ENCODE measurements at places on chromosomes 4 and X.

- no peak for DNase-seq
Measured at GRCh38 chrX:13216139-13216538, 103.7 kb downstream of the ATXN3L start.

DNA sequence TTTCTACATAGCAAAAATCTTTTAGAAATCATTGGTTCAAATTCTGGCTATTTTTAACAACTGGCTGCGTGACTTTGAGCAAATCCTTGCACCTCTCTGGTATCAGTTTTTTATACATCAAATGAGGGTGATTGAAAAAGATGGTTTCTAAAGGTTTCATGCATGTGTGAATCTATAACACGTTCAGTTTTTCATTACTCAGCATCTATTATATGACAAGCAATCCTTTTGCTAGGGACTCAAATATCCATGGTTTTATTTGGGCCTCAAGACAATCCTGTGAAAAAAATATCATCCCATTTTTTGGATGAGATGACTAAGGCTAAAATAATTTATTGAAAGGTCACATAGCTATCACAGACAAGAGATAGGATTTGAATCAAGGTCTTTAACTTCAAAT is 884 bp downstream of the HEPH start:
- DNase-seq = no peak

DNA sequence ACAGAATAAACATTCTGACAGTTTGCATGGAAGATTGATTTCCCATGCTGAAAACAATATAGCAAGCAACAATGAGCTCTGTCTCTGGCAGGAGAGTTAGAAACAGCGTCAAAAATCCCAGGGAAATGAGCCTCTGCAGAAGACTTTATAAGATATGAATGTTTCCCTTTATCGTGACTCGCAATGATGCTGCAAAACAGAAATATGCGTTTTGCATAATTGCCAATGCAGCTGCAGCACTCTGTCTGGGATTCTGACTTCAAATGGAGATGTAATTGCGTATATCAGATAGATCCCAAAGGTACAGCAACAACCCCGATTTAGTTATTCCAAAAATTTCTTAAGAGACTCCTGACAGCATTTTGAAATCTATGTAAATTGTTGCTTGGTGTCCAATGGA is 702.4 kb upstream of the EPHA5 start:
- no peak for DNase-seq

GRCh38 chr4:31530555-31530954 is 810.4 kb downstream of the PCDH7 start:
- no peak for DNase-seq

DNA sequence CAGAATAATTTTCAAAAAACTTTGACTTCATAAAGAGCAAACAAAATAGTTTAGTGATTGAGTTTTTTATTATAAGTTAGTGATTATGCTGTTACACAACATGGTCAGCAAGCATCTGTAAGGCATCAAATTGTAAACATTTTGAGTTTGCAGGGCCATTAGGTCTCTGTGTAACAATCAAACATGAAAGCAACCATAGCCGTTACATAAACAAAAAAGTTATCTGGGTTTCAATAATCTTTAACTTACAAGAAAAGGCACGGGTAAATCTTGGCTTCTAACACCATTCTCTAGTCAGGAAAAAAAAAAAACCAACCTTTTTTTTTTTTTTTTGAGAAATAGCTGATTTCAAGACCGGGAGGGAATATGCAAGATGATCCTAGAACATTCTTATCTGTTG is 1941.1 kb downstream of the PCDH7 start:
- no peak for DNase-seq

DNA sequence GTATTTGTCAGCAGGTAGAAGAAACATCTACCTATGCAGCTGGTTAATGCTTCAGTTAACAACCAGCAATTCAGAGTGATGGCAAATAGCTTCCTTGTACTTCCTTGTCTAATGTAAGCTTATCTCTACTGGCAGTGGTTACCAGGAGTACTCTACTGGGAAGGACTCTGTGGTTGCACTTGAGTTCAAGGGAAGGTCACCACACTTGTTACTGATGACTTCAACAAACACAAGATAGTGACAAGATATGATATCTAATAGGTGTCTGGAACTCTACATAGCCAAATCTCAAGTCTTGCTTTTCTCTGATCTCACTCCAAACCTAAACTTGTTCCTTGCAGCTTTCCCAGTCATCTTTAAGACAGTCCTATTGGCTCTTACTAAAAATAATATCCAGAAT is 1644.9 kb upstream of the TENM3 start:
- no peak for DNase-seq

DNA sequence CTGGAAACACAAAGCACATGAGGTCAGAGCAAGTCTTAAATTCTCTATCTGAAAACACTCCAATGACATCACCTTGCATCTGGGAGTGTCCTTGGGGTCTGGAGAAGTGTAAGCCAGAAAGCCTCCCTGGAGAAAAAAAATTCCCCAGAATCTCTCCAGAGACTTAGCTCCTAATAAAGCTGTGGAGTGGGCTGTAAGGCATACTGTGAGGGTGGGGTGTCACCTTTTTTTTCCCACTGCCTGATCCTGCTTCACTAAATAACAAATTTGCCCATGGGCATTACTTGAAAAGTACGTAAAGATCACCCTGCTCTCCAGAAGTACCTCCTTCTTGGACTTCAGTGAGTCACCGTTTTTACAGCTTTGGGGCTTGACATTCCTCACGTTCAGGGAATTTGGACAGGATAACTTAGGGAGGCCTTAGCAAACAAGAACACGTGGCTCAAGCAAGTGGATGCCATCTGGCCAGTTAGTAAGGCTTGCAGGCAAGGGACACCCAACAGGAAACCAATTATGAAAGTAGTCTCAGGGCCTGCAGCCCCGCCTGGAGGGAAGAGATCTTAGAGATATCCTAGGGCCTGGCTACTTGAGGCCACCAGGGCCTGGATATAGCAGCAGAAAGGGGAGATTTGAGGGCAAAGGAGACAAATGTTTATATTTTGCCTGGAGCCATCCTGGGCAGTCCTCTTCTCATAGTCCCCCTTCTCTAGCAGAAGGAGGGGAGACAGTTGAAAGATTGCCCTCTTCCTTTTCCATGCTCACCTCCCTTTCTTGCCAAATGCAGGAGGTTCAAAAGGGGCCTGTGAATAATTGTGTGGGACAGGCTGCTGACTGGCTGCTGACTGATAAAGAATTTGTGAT is 60.1 kb upstream of the PLAC1 start:
- no peak for DNase-seq

- no peak for DNase-seq
Measured at GRCh38 chrX:149979126-149979644, 40.9 kb upstream of the EOLA2 start.

GRCh38 chr4:186627226-186627865 is 72.0 kb upstream of the MTNR1A start:
- DNase-seq = no peak

DNA sequence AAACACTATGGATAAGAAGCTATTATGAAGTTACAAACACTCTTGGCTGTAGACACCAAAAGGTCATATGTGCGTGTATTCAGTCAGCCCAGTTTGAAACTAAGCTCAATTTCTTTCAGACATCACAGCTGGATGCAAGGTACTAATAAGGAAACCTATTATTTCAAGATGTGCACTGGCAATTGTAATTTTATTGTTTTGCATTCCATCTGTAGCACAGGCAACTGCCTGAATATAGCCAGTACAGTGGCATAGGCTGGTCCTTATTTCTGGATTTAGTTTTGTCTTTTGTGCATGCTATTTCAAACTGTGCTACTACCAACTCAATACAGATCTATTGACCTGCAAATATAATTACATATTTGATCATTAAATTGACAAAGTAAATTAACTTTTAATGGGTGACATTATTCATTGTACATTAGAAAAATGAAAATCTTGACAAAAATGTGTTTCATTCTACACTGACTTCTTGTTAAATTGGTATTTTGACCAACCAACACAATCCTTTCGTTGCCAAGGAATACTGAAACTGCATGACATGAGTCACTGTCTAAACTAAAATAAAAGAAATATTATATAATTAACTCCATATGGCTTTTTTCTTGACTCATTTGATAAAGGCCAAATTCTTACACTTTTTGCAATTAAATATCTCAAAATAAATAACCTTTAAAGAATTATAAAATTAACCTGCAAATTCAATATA is 594.3 kb upstream of the ADGRL3 start:
- DNase-seq = no peak

- no peak for DNase-seq
Measured at GRCh38 chr4:175017751-175018150, 99.6 kb downstream of the ADAM29 start.

GRCh38 chr4:31620476-31620875 is 900.3 kb downstream of the PCDH7 start:
- DNase-seq = no peak

DNA sequence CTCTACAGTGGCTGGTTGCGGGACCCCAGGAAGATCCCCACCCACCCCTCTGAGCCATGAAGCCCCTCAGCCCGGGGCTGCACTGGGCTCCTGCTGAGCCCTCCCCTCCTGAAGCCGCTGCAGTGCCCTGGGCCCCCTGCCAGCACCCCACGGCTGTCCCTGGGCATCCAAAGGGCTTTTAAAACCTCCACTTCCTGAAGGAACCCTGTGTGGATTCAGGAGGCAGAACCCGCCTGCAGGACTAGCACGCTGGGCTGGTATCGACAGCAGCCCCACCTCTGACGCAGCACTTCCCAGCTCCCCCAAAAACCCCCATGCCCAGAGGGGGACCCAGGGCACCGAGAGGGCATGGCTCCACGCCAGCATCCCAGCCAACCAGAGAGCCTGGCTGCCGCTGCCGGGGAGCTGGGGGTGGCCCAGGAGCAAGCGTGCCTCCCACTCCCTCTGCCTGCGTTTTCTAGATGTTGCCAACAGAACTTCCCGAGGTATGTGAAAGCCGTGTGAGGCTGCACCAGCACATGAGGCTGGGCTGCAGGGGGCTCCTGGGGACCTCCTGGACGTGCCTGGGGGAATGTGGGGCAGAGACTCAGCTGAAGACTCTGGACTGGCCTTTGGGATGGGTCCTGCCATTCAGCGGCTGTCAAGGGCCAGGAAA is 6.3 kb downstream of the MXD4 start:
- no peak for DNase-seq

DNA sequence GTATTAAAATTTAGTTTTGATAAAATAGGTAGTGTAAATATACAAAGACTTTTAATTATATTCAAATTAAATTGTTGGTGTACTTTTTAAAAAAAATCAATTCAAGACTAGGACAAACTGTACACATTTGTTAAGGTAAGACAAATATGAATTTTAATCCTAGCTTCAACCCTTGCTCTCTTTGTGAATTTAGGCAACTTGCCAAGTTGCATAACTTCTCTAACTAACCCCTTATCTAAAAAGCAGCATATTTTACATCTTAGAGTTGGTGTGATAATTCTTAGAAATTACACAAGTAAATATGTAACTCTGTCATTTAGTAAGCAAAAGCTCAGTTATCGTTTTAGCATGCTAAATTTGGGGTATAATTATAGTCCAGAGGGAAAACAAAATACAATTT is 78.1 kb upstream of the FSTL5 start:
- DNase-seq = no peak

DNA sequence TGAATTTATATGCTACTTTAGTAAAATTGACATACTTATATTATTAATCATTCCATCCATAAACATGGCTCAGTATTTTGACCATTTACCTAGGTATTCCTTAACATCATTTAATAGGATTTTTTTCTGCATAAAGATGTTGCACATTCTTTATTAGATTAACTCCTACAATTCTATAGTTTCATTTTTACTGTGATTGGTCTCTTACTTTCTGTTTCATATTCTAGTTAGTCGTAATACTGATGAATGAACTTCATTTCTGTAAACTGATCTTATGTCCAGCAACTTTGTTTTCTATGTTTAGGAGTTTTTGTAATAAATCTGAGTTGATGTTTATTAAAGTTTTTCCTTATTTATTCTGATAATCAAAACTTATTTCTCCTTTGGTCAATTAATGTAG is 278.2 kb upstream of the CXXC4 start:
- no peak for DNase-seq

Measured in stimulated activated CD8-positive, alpha-beta memory T cell treated with anti-CD3 and anti-CD28 coated beads, Interleukin-15, amount 100 ng/mL, for 48 hours (primary cell).